Activated CD8-positive, alpha-beta memory T cell treated with anti-CD3 and anti-CD28 coated beads, Interleukin-2, amount 10 ng/mL, durations not matched to agents 7 days and 5 days (primary cell): ENCODE measurements at places on chromosomes 3 and 15. TPM values are rescaled to one million over a fixed set of nuclear protein-coding genes. Genes with fewer than 3 reads are reported as not detected.

CCDC54 gene
- not detected for total RNA-seq

- DNase-seq = no peak
Measured at GRCh38 chr3:138062626-138063025, 52.7 kb downstream of the CLDN18 start.

MYH15 gene
- 0.35 TPM for total RNA-seq

DNA sequence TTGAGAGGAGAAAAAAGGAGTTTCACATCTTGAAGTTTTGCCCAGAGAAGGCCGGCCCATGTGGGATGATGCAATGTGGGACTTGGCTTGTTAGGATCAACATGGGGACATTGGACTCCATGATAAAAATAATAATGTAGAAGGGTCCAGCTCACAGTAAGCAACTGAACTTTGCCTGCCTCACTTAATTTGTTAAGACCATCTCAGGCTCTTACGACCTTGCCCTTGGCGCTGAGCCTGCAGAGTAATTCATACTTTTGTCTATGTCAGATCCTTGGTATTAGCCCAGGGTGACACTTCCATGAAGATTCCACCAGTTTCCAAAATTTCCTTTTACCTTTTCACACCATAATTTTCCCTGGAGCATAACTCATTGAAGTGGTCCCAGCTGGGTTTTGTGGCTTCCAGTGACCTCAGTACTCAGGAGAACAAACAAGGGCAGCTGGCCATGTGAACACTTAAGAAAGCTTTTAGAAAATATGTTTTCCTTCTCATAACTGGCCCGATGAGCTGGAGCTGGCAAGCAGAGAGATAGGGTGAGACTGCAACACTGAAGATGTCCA is 315.4 kb upstream of the RASGRP1 start:
- DNase-seq = no peak

CCDC33 gene
- not detected for total RNA-seq

CORO2B gene
- total RNA-seq = not detected

DNA sequence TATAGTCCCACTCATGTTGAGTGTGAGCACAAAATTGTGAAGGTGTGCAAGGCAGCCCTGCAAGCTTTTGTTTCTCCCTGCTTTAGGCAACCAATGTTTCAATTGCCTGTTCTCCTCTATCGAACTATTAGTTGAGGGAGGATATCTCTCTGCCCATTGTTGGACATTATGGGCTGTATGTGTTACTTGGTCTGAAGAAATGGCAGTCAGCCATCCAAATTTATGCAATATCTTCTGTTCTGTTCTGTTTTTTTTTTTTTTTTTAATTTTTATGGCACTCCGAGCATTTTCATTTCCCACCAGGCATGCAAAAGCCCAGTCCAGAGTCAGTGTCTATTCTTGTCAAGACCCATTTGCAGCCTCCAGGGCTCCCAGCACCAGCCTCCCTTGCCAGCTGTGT is 44.0 kb downstream of the ANAPC13 start:
- DNase-seq = no peak

GRCh38 chr15:36106640-36107335 is 472.6 kb upstream of the CDIN1 start:
- no peak for DNase-seq

TIGIT gene
- total RNA-seq = 367 TPM

PDZRN3 gene
- not detected for total RNA-seq

DNA sequence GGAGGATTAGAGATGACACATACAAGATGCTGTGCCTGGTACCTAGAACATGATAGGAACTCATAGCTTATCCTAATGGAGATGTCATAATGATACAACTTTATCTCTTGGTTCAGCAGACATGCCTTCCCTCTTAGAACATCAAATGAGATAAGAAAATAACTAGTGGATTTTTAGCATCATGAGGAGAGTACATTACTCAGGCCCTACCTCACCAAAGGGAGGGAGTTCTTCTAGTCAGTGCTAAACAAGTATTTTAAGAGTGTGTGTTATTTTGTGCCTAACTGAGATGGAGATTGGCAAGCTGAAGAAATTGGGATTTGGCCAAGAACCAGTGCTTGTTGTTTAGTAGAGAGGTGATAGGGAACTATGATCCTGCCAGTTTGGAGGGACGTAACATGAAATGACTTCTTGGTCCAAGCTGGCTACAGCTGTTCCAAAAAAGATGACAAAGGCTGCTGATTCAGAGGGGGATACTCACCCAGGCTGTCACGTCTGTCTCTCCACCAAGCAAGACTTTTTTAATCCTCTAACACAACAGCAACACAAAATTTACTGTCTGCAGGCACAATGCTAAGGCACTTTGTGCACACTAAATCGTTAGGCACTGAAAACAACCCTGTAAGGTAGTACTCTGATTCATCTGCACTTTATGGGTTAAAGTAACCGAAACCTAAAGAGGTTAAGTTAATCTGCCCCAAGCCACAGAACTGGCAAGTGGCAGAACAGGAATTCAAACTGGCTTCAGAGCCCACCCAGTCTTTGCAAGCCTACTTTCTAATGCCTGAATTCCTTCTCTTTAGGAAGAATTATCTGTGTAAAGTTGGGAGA is 126.5 kb downstream of the CMSS1 start:
- DNase-seq = no peak

DNA sequence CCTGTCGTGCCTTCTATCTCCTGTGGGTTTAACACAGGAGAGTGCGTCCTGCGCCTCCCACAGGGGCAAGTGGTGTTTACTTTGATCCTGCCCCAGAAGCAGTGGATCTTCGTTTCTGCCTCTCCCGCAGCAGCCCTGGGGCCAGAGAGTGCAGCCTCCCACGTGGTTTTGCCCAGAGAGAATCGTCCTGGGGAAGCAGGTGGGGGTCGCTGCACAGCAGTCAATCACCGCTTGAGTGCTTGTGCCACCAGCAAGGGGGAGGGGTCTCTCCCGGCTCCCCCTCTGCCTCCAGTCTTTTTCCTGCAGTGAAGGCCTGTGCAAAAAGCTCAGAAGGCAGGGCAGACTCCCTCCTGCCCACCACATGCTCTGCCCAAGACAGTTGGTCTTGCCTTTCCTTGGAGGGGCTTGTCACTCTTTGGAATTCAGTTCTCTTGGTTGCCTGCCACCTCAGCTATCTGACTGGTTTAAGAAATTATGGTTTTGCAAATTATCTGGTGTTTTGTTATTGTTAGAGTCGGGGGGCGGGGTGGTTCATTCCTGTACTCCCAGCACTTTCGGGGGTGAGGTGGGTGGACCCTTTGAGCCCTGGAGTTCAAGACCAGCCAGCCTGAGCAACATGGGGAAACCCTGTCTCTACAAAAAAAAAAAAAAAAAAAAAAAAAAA is 26.9 kb downstream of the STOML1 start:
- DNase-seq = no peak

MST1 gene
- total RNA-seq = 7.3 TPM

SPINK8 gene
- total RNA-seq = not detected

- no peak for DNase-seq
Measured at GRCh38 chr3:173761161-173761560, 363.6 kb downstream of the NLGN1 start.

GRCh38 chr15:100926971-100927756 is 8.0 kb downstream of the LRRK1 start:
- DNase-seq = peak; percentile 38

DNA sequence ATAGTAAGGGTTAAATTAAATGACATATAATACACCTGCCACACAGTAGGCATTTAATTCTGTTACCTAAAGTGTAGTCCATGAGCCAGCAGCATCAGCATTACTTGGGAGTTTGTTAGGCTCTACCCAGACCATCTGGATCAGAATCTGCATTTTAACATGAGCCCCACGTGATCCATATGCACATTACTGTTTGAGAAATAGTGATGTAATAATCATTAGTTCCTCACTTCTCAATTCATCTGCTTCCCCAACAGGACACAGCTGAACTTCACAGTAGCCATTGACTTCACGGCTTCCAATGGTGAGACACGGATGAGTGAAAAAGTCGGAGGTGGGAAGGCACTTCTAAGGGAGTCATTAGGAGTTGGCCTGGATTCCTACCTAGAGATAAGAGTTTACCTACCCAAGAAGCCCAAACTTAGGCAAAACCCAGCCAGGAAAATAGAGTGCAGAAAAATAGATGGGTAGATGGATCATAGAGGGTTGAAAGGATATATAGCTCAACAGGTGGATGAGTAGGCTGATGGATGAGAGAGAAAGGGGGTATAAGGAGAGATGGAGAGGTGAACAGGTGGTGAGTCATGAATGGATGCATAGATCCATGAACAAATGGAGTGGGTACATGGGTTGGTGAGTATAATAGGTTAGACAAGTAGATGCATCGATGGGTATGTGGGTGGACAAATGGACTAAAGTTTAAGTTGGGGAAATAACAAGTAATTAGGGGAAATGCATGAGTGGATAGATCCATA is 13.3 kb downstream of the CPNE9 start:
- DNase-seq = no peak

- no peak for DNase-seq
Measured at GRCh38 chr3:128846486-128846891, 32.9 kb upstream of the ACAD9 start.

DNA sequence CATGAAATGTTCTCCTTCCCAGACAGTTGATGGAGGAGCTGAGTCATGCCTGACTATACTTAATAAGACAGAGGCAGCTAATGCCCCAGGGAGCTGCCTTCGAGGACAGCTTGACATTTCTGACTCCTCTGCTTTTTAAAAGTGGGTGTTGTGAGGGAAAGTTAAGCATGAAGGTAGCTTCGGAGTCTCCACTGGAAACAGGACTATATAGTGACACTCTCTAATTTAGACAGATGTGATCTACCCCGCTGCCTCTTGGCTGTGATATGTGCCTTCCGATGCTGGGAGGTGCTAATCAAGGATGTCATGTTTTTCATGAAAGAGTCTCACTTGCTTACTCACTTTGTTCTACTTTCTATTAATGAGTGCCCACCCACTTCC is 72.7 kb downstream of the IL1RAP start:
- DNase-seq = peak; percentile 42
